ENCODE measurements at places on chromosomes 5 and 9. TPM values are rescaled to one million over a fixed set of nuclear protein-coding genes. Genes with fewer than 3 reads are reported as not detected.

Gene EMB
- total RNA-seq, result 13.5 TPM

Gene CARTPT
- total RNA-seq, result 0.63 TPM

Gene DND1
- 1.2 TPM for total RNA-seq

Gene IL4
- not detected for total RNA-seq

Gene SMARCA2
- 237 TPM for total RNA-seq

Gene SEMA5A
- total RNA-seq, result 5.2 TPM

Gene GRPEL2
- total RNA-seq, result 13.4 TPM

Gene ARL10
- total RNA-seq, result 4.0 TPM

DNA sequence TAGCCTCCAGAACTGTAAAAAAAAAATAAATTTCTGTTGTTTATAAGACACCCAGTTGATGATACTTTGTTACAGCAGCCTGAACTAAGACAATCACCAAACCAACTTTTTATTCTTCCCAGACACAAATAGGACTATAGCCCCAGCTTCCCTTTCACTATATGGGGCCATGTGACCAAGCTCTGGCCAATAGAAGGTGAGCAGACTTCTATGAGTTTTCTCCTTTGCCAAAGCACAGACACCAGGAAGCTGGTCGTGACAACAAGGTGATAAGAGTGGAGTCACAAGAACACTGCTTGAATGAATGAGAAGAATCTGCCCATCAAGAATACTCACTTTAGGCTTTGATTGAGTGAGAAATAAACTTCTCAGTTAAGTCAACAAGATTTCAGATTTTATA lies 217.7 kb downstream of the DEPDC1B start:
- no peak for DNase-seq

DNA sequence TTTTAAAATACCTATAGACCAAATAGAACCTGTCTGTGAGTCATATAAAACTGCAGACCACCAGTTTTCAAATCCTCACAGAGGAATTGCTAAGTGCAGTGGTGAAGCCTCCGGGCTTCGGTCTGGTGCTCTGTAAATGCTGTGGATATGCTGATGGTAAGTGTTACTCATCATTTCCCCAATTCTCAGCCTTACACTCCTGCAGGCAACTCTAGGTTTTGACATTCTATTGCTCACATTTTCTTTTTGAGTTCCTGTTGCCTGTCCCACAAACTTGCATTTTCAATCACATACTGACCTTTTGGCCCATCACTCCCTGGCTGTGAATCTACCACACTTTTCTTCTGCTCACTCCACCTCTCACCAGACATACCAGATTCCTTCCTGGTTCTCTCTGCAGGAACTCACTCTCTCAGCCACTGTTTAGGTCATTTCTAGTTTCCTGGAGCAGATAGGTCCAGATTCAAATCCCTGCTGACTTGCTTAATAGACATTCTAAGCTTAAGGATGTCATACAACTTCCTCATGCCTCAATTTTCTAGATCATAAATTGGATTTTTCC lies 192.9 kb downstream of the RAB3C start:
- DNase-seq, result no peak

DNA sequence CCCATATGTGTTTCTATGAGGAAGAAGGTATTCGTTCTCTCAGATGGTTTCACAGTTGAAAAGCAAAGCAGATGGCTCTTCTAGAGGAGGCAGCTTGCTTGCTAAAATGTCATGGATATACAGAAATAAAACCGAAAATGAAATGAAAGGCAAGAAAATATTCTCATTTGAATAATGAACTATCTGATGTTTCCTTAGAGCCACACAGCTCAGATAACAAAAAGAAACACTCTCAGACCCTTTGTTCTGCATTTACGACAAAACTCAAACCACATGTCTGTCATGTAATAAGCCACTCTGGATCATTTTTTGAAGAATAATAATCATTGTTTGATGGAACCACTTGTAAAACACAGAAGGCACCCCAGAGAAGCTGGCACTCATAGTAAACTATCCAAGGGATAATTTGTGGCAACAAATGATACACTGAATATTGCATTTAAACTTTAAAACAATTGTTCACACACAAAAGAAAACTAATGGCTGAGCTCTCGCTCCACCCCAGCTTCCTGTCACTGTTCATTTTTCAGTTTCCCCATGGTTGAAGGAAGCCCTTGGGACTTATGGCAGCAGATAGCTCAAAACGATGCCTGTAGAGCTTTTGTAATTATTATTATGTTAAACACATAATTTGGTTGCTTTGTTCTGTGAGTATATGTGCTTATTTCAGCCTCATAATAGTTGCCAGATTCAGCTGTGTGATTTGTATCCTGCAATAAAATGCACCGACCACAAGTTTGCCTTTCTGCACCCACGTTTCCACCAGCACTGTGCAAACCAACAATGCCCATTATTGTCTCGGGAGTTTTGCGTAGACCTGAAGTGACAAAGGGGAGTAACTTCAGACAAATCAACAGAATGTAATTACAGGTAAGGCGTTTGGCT lies 256.0 kb downstream of the TMEM167A start:
- no peak for DNase-seq

GRCh38 chr9:15222313-15222712 lies 84.7 kb downstream of the TTC39B start:
- no peak for DNase-seq

GRCh38 chr5:34854459-34855174 lies 15.7 kb downstream of the TTC23L start:
- no peak for DNase-seq

GRCh38 chr9:89788434-89788833 lies 183.6 kb downstream of the GADD45G start:
- no peak for DNase-seq

DNA sequence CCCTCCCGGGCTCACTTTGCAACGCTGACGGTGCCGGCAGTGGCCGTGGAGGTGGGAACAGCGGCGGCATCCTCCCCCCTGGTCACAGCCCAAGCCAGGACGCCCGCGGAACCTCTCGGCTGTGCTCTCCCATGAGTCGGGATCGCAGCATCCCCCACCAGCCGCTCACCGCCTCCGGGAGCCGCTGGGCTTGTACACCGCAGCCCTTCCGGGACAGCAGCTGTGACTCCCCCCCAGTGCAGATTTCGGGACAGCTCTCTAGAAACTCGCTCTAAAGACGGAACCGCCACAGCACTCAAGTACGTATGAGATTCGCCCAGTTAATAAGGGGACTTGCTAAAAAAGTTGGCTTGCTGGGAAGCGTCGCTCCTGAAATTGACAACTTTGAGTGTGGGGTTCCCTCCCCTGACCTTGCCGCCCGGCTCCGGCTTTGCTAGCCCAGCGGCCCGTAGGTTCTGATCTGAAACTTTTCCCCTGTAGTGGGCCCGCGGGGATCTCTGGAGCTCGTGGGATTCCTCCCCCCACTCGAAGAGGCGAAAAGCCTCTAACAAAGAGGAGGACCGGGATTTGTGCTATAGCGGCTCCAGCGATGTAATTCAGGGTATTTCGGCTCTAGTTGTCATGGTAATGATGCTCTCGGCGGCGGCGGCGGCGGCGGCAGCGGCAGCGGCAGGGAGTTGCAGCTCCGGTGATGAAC lies 572 bp downstream of the NR4A3 start:
- DNase-seq, result peak; percentile 63

GRCh38 chr5:101716941-101717340 lies 579.1 kb downstream of the SLCO4C1 start:
- DNase-seq, result no peak

- no peak for DNase-seq
Measured at GRCh38 chr9:21121079-21121478, 20.6 kb downstream of the IFNW1 start.

DNA sequence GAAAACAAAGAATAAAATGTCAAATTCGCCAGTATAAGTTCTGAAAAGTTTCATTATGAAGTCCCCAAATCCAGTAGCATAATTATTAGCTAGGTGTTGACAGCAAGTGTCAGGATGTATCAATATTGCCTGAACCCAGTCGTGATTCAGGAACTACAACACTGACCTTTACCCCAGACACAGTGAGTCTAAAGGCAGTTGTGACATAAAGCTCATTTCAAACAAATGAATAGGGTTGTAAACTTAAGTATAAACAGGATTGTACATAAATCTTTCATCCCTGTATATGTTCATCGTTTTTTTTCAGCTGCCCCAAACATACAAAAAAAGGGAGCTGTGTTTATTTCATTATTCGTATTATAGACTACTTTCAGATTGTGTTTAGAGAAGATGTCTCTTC lies 385.7 kb downstream of the PLK2 start:
- no peak for DNase-seq

DNA sequence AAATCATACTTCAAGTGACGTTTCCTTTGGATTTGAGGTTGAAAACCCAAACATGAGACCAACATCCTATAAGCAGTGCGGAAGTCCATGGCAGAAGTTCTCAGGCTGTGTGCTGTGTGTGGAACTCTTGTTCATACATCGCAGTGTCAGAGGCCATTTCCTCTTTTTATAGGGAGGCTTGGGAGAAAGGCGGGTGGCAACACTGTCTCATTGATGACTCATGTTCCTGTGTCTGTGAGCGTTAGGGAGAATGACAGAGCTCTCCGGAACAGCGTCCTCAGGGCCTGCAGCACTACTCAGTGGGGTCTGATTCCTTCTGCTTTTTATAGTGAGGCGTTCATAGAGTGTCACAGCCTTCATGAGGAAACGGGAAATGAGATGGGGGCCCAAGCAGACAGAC lies 98.8 kb upstream of the BASP1 start:
- no peak for DNase-seq

- DNase-seq, result no peak
Measured at GRCh38 chr5:113692466-113692865, 179.0 kb downstream of the YTHDC2 start.

GRCh38 chr9:128494108-128494745 lies 10.3 kb upstream of the GLE1 start:
- peak; percentile 37 for DNase-seq

DNA sequence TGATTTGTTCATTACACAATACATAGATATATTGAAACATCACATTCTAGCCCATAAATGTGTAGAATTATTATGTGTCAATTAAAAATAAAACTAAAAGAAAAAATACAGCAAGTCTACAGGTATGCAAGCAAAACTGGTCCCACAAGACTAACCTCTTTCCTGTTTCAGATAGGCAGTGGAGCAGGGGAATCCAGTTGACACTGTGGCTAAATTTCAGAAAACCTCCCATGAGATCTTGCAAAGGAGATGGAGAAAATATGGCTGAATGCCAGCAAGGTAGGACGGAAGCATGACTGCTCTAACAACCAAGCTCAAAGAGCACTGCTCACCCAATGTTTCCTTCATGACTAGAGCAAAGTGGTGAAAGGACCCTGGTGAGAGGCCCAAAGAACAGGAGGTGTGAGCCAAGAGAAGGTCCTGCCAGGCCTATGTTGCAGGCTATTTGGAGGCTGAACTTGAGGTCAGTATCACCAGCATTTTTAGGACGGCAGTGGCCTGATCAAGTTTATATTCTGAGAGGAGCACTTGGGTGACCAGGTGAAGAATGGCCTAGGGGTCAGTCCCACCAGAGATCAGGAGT lies 1.1 kb upstream of the SH3TC2 start:
- no peak for DNase-seq

DNA sequence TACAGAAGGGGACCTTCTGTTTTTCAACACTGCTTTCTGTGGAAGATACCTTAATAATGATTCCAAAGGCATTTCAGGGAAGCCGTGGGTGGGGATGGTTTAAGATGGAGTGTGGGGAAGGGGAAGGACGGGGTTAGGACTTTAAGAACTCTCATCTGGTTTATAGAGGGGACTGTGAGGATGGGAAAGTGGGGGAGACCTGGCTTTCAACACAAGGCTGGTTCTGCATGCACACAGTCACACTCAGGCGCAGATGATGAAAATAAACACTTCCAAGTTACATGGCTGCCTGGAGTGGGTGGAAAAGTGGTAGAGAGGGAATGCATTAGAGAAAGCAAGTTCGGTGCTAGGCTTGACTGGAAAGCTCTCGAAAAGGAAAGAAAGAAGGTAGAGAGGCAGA lies 4.9 kb downstream of the MSANTD3 start:
- no peak for DNase-seq

GRCh38 chr5:172113036-172113435 lies 75.0 kb downstream of the STK10 start:
- DNase-seq, result no peak

DNA sequence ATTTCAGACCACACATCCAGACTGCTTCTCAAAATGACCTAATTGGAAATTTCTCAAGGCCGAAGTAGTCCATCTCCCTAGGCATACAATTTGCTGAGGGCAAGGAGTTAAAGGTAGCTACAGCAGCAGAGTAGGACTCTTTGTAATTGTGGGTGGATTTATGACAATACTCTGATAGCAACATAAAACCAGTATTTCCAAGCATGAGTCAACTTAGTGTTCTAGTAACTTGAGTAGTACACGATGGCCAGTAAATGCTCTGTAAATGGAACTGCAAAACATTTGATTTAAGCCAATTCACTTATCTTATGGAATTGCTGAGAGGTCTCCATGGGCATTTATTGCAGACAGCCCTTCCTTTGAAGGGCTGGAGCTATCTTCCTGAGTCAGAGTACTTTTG lies 352.2 kb downstream of the PLK2 start:
- no peak for DNase-seq

DNA sequence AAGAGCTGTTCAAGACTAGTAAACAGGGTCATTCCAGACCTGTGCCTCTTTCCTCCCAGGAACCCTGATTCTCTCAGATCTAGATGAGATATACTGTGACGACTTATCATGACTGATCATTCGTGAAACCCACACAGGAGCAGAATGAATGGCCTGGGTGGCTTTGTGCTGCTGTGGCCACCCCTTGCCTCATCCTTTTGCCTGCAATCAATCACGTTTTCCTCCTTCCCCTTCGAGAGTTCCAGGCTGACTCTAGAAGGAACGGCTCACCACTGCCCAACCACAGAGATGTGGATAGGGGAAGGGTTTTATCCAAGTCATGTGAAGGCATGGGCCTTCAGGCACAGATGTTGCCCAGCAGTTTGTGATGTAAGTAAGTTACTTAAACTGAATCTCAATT lies 5.8 kb downstream of the ANXA6 start:
- no peak for DNase-seq

Data from ovary (tissue), 10 donors.